Upper lobe of left lung (tissue), 6 donors: ENCODE measurements at places on chromosomes 7 and 10.

DNA sequence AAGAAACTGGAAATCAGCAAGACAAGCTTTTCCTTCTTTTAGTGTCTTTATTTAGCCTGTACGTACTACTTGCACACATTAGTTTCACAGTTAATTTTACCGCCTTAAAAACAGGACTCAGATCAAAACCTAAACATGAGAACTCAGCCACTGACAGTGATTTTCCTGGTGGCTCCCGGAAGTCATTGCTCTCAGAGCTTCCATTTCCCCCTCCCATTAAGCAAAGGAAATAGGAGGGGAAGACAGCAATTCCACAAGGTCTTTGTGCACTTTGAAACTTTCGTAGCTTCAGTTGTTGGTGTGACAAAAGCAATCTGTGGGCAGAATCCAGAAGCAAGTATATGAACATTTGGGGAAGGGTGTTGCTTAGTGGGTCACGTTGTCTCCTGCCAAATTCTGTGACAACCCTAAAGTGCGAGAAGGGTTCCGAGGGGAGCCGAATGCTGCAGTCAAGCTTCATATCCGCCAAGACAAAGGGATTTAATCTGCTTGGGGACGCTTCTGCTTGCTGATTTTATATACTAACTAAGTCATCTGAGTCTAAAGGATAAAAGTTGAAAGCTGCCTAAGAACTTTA lies 30.4 kb downstream of the FAM53B start:
- no peak for DNase-seq

GRCh38 chr7:21175714-21176113 lies 252.2 kb upstream of the SP4 start:
- DNase-seq: no peak

GRCh38 chr10:30114401-30114800 lies 55.0 kb upstream of the JCAD start:
- no peak for DNase-seq

DNA sequence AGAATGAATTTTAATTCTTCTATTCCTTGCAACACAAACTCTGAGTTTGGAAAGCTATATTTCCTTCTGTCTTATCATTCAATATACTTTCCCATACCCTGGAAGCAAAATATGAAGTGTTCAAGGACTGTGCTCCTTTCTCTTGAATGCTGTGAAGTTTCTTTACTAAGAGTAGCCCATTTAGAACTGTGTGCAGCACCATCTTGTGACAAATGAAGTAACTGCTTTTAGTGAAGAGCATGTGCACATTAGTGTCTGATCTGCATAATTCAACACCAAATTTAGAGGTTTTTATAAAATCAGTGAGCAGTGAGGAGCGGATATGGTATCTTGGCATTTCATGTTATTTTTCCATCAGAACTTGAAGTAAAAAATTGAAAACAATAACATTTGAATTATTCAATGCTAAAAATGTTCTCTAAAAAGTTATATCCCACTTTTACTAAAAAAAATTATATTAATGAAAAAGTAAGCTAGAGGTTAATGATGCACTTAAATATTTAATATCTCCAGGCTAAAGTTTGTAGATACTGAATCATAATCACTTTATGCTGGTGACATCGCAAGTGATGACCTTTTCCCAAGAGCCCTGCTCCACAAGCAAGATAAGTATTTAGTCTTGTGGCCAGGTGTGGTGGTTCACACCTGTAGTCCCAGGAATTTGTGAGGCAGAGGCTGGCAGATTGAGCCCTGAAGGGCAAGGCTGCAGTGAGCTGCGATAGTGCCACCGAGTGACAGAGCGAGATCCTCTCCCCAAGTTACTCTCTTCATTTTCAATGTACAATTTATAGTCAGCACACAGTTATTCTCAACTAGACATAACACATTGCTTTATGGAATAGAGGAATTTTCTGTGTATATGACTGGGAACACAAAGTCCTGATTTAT lies 108.8 kb upstream of the PCLO start:
- no peak for DNase-seq

DNA sequence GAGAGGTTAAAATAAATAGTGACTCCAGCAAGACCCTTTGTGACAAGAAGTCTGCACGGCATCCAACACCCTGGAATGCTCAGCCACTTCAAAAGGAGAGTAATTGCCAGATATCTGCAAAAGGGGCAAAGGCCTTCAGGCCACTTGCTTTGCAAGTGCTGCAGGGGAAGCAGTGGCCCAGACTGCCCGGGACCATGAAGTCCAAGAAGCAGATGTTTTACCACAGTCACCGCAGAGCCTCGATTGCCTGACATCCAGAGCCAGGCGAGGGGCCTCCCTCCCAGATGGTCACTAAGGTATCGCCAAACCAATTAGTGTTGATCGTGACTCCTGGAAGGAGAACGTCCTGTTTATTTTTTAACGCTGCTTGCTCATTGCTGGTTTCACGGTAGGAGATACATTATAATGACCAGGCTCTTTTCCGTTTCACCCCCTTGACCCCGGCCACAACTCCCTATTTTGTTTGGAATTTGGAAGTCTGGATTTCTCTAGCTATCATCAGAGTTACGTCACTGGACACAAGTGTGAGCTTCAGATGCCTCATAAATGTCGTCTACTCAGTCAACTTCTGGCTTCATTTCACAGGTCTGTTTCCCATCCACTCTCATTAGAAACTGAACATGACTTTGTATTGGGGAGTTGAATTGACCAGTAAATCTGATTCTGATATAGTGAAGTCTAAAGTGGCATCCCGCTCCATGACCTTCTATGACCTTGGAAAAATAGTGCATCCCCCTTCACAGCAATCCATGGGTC lies 276.2 kb downstream of the WDR11 start:
- no peak for DNase-seq

GRCh38 chr7:100689230-100690135 lies 4.6 kb downstream of the GIGYF1 start:
- no peak for DNase-seq

DNA sequence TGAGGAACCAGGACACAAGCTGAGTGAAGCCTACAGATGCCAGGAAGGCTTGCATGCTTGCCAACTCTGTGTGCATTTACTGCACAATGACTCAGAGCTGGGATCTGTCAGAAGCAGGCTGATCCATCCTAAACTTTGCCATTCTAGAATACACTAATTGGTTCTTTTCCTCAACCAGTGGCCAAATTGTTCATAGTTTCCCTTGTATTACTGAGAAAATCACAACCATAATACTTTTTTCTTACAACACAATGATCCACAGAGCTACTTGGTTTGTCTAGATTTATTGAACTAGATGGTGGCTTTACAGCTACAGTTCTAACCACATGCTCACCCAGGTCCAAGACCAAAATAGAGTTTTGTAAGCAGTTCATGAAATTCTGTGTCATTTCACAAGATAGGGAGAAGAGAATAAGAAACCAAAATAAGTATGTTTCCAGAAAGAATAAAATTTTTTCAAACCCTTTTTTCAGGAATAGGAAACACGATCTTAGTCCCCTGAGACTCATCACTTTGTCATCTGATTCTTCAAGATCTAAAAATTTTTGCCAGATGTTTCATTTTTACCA lies 21.0 kb upstream of the LRRC17 start:
- no peak for DNase-seq

DNA sequence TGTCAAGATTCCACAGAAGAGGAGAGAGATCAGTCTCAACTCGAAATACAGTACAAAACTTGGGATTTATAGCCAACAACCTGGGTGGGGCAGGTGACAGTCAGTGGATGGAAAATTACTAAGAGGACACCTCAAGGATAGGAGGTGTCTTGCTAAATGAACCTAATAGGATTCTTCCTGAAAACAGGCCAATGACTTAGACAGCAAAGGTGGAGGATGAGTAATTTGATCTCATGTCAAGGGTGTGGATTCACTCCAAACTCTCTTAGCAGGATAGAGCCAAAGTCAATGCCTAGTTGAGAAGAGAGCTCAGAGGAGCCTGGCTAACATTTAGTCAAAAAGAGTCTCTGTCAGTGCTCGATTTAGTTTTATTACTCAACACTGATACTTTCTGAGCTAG lies 106.7 kb upstream of the INSYN2A start:
- DNase-seq: no peak

- no peak for DNase-seq
Observed at GRCh38 chr10:56622335-56622973, 261.4 kb upstream of the ZWINT start.

- no peak for DNase-seq
Observed at GRCh38 chr10:113214331-113214730, 264.3 kb downstream of the TCF7L2 start.

- no peak for DNase-seq
Observed at GRCh38 chr7:25545124-25546008, 317.1 kb upstream of the NPVF start.

- DNase-seq: no peak
Observed at GRCh38 chr7:14673202-14673601, 229.3 kb downstream of the DGKB start.

GRCh38 chr10:115801457-115801856 lies 471.5 kb downstream of the GFRA1 start:
- DNase-seq: no peak

DNA sequence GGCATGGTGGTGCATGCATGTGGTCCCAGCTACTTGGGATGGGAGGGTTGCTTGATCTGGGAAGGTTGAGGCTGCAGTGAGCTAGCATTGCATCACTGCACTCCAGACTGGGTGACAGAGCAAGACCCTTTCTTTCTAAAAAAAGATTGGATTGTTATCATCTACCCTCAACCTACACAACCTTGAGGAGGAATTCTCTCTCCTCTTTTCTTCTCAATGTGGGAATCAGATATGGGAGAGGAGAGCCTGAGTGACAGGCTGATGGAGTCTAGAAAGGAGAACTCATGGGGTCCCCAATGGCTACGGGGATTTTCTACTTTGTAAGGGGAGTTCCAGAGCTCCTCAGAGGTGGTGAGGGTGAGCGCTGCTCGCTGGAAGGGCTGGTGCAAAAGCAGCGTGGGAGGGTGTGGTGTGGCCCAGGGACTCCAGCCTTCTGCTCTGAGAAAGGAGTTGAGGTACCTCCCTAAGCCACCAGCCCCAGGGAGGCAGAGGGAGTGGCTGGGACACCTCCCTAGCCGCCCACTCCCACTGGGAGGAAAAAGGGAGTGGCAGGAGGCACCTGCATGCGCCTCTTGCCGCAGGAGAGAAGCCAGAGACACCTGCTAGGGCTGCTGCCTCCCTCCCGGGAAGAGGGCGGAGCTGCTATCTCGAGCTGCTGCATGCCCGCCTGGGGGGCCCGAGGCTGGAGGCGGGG lies 48.4 kb downstream of the GATA3 start:
- no peak for DNase-seq

- DNase-seq: peak; percentile 39
Observed at GRCh38 chr10:74207691-74208480, 56.9 kb downstream of the ADK start.
